ENCODE measurements at places on chromosomes 6 and 20. TPM values are rescaled to one million over a fixed set of nuclear protein-coding genes. Genes with fewer than 3 reads are reported as not detected.

RSPO4 gene
- total RNA-seq, result not detected

TMC2 gene
- total RNA-seq, result not detected

LPA gene
- not detected for total RNA-seq

WFDC11 gene
- total RNA-seq, result not detected

HTR1E gene
- not detected for total RNA-seq

NKAPL gene
- total RNA-seq, result not detected

TMEM217 gene
- 23.7 TPM for total RNA-seq

MCHR2 gene
- not detected for total RNA-seq

CRISP3 gene
- not detected for total RNA-seq

NKAIN2 gene
- total RNA-seq, result not detected

SERPINB6 gene
- total RNA-seq, result 158 TPM

TMEM200A gene
- 1.2 TPM for total RNA-seq

OR2B6 gene
- not detected for total RNA-seq

TSPO2 gene
- not detected for total RNA-seq

PPIL1 gene
- total RNA-seq, result 40.8 TPM

MEP1A gene
- total RNA-seq, result not detected

FAM120B gene
- 19.9 TPM for total RNA-seq

RGS17 gene
- total RNA-seq, result 0.26 TPM

BMP5 gene
- total RNA-seq, result not detected

TPX2 gene
- total RNA-seq, result 51.8 TPM

BANF2 gene
- not detected for total RNA-seq

SGK1 gene
- total RNA-seq, result 117 TPM

C20orf144 gene
- total RNA-seq, result 0.12 TPM

HCRTR2 gene
- not detected for total RNA-seq

SDCBP2 gene
- total RNA-seq, result 1.5 TPM

MYBL2 gene
- total RNA-seq, result 109 TPM

CRISP2 gene
- not detected for total RNA-seq

KIF13A gene
- total RNA-seq, result 33.6 TPM
